ENCODE measurements at places on chromosomes 11 and 22.
A peak's percentile ranks its signal among the peaks of the same experiment; 100 is the strongest.

DNA sequence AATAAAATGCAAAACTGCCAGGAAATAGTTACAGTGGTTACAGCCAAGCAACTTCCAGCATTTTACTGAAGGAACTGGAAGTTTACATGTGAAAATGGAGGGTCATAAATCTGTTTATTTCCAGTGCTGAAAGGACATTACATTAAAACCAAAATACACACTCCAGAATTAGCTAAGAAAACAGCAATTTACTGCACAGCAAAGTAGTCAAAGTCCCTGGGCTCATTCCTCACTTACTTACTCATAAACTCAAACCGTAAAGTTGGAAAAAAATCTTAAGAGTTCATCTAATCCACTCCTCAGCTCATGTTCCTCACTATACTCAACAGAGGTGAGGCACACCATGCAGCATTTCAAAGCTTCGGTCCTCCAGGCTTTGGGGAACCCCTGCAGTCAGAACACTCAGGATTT is 17.4 kb downstream of the CTSC start:
- DNase-seq = no peak

- DNase-seq = no peak
Measured at GRCh38 chr11:114610984-114611944, 15.7 kb upstream of the NXPE4 start.

DNA sequence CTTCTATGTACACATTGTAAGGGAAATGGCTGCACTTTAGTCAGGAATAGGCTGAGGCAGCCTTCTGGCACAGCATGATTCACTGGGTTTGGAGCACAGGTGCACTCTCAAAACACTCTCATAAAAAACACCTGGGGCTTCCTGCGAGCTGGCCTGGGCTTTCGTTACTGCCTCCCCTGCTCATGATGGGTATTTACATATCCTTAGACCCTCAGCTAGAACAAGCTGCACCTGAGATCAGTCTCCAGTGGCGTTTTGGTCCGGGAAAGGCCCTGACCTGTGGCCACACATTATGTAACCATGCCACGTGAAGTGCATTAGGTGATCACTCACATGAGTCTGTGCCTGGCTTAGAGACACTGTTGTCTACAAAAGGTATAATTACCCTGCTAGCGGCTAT is 321.7 kb downstream of the TMEM135 start:
- peak; percentile 1 for DNase-seq

DNA sequence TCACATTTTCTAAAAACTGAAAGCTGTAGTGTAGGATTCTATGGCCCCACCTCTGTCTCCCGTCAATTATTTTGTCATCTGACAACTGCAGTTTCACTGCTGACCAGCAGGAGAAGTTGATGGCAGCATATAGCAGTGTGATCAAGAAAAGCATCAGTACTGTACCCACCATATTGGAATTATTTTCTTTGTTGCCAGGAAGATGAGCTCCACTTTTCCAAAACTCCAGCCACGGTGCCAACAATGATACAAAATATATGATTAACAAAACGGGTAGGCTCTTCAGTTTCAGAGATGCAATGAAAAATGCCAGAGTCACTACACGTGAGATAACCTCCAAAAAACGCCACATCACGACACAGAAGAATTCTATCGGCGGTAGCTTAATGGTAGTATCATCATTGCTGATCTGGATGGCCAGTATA is 41.3 kb downstream of the XKR3 start:
- DNase-seq = peak; percentile 10

DNA sequence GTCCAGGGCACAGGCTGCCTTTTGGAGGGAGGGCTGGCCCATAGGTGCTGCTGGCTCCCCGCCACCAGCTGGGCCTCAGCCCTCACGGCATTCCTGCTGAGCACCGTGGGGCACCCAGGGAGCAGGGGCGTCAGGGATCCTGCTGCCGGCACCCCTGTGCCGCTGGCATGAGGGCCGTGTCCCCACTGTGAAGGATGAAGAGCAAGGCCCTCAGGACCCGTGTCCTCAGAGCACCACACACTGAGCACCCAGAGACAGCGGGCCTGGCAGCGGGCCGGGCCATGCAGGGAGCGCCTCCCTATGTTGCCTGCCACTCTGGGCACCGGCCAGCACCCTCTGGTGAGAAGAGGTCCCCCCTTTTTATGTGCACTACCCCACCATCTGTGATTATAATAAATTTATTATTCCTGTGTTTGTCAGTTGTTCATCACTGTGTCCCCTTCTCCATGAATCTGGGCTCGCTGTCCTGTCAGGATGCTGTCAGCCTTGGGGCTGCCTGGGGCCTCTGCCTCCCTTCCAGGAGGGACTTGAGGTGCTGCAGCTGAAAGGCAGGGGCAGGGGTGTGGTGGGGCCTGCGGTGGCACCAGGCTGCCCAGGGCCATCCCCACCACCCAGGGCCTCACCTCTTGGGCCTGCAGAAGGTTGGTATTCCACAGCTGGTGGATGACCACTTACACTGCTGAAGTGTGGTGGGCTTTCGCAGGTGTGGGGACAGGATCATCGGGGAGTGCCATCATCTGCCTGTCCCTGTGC is 80.0 kb downstream of the MED15 start:
- no peak for DNase-seq

DNA sequence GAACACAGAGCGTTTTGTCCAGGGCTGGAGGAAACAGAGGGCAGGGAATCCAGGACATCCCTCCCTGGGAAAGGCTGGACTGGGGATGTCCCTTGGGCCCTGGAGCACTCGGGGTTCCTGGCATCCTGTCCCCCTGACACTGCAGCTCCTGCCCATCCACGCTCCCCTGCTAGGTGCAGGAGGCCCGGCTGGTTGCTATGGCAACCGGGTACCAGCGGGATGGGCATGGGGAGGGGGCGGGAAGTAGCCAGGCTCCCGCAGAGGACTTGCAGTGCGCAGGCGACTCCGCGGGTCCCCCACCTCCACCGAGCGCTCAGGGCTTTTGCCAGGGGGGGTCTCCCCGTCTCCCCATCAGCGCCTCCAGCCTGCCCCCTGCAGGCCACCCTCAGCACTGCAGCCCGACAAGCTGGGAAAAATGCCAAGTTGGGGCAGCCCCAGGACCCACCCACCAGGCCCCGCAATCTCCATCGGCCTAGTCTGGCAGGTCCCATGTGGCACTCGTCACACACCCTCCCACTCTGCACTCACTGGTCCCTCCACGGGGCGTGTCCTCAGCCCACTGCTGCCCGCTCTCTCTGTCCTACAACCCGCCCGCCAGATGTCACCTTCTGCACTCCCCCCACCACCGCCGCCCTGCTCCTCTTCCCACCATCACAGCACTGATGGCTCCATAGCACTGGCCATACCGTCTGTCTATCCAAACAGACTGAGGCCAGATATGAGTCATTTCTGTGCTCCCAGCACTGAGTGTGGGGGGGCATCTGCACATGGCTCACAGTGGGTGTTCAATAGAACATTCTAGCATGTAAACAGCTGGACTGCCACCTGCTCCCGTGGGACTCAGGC is 31.5 kb downstream of the KIAA0930 start:
- no peak for DNase-seq

- DNase-seq = no peak
Measured at GRCh38 chr11:123616505-123617198, 37.8 kb downstream of the SCN3B start.

GRCh38 chr22:19718456-19719049 is 4.2 kb downstream of the SEPTIN5 start:
- DNase-seq = no peak

GRCh38 chr11:63427971-63428508 is 58.5 kb downstream of the SLC22A9 start:
- no peak for DNase-seq

DNA sequence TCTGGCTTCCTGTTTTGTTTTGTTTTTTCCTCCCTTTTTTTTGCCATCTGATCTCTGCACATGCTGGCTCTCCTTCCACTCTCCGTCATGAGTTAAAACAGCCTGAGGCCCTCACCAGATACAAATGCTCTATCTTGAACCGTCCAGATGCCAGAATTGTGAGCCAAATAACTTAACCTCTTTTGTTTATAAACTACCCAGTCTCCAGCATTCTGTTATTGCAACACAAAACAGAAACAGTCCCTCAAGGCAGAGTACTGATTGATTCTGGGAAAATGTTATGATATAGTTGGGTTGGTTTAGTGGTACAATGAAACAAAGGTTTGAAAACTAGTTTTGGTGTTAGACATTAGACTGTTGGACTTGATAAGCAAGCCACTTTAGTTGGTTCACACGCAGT is 1390.0 kb upstream of the RAG2 start:
- no peak for DNase-seq

GRCh38 chr22:19063581-19064353 is 58.4 kb downstream of the DGCR2 start:
- DNase-seq = no peak

- DNase-seq = no peak
Measured at GRCh38 chr11:83105168-83105567, 33.5 kb upstream of the RAB30 start.

DNA sequence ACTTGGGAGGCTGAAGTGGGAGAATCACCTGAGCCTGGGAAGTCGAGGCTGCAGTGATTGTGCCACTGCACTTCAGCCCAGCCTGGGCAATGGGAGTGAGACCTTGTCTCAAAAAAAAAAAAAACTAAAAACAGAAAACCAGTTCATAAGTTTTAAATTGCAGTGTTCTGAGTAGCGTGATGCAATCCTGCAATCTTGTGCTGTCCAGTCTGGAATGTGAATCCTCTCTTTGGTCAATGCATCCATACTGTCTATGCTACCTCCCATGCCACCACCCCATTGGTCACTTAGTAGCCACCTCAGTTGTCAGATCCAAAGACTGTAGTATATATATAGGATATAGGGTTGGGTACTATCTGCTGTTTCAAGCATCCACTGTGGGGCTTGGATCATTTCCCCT is 11.1 kb downstream of the YAP1 start:
- DNase-seq = no peak

DNA sequence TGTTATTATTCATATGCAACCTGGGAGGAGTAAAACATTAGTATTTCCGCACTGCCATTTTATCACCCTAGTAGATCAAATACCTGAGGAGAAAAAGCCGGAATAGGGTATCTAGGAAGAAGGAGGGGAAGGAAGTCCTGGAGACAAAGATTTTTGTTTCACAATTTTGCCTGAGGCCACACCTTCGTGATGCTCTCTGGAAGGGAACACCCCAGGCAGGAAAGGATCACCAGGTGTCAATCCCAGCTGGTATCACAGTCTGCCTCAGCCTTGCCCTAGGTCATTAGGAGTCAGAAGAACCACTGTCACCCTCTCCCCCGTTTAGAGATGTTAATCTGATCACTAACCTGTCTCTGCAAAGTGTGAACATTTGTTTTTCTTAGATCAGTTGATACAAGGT is 35.4 kb upstream of the IGSF9B start:
- DNase-seq = no peak

- DNase-seq = no peak
Measured at GRCh38 chr11:121567995-121568394, 115.2 kb upstream of the SORL1-AS1 start.

GRCh38 chr11:47415949-47416472 is 7.6 kb downstream of the SLC39A13 start:
- no peak for DNase-seq

DNA sequence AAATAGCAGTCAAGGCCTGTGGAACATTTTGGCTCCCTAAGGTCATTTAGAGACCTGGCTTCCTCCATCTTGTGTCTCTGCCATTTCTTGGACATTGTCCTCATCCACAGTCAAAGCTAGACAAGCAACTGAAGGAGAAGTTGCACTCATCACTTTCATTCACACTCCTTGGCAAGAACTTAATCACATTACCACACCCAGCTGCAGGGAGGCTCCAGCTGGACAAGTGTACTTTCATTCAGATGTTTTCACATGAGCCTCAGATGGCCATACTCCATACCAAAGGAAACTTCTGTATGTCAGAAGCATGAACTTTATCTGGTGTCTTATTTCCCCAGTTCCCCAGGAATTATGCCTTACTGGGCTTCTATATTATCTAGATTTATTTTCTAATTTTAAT is 537.4 kb downstream of the TMEM135 start:
- no peak for DNase-seq

DNA sequence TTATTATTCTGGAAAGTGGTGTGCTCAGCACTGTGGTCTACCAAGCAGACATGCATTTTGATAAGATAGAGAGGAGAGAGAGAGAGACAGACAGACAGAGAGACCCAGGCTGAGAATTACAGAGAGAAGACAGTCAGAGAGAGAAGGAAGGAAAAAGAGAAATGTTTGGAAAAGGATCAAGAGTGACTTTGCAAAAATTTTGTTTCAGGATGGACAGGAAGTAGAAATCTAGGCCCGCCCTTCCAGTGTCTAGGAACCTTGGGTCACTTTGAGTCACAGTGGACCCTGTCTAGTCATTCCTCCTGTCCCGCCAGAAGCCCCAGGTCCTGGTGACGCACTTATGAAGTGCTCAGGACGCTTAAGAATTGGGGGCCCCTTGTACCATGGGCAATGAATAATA is 166.7 kb downstream of the ST3GAL4 start:
- no peak for DNase-seq

- DNase-seq = no peak
Measured at GRCh38 chr11:2294926-2295290, 6.8 kb downstream of the C11orf21 start.

- no peak for DNase-seq
Measured at GRCh38 chr11:29518389-29519174, 498.2 kb downstream of the KCNA4 start.

DNA sequence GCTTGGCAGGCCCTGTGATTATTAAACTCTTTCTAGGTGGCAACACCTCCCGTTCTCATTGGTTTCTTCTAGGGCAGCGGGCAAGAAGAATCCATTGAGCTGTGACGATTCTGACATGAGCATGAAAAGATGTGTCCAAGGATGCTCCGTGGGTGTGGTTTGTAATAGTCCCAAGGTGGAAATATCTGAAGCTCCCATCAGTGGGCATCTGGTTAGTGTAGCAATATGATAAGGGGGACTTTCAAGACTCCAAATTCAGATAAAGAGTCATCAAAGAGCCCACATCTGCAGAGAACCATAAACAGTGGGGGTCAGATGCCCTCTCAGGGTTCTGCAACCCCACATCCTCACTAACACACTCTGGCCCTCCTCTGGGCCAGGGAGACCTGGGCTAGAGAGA is 42.6 kb downstream of the TST start:
- DNase-seq = no peak

DNA sequence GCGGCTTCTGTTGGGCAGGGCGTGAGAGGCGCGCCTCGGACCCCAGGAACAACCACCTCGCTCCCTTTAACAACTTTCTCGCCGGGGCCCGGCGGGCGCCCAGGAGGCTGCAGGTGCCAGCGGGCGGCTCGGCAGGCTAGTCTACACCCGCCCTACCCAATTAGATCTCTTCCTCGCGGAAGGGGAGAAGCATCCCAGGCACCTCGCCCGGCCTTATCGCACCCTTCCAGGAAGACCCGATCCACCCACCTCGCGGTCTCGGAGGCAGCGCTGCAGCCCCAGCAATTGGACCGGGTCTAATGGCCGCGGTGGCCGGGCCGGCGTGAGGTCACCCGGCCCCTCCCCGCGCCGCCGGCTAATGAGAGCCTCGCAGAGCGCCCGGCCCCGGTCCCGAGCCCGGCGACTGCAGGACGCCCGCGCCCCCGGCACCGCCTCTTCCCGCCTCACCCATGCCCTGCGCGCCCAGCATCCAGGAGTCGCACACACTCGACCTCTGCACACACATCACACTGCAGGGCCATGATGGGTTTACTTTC is at the start of gene PLAAT3:
TSS of gene PLAAT3 (minus strand) at position 298 of the 536 bp plus-strand sequence. CDS start 419 bp downstream, outside the sequence.
- DNase-seq = peak; percentile 15

- DNase-seq = no peak
Measured at GRCh38 chr22:46114518-46115387, 35.6 kb upstream of the PPARA start.

- DNase-seq = no peak
Measured at GRCh38 chr22:39431821-39432251, 25.0 kb upstream of the MGAT3 start.

All from SHP77 (cell line).